ENCODE measurements at places on chromosomes 7 and 10. TPM values are rescaled to one million over a fixed set of nuclear protein-coding genes. Genes with fewer than 3 reads are reported as not detected.

CCL26 gene
- total RNA-seq = not detected

PDCD4 gene
- 60.4 TPM for total RNA-seq

PDE6C gene
- not detected for total RNA-seq

AGMO gene
- total RNA-seq = 11.8 TPM

GSDME gene
- total RNA-seq = 17.1 TPM

UNCX gene
- not detected for total RNA-seq

ARHGEF35 gene
- 0.19 TPM for total RNA-seq

GPR15LG gene
- total RNA-seq = not detected

SFRP5 gene
- total RNA-seq = not detected

ATOH7 gene
- total RNA-seq = not detected

IDI2 gene
- total RNA-seq = not detected

TEX47 gene
- total RNA-seq = not detected

SKIDA1 gene
- 0.67 TPM for total RNA-seq

SLC16A12 gene
- total RNA-seq = 0.65 TPM

PRSS37 gene
- not detected for total RNA-seq

EPHB4 gene
- total RNA-seq = 468 TPM

Measured in vein endothelial cell (primary cell).